Heart left ventricle (tissue), 16 donors: ENCODE measurements at places on chromosomes 6 and 20. TPM values are rescaled to one million over a fixed set of nuclear protein-coding genes. Genes with fewer than 3 reads are reported as not detected.

The NRM gene
- 3.6 TPM for total RNA-seq

- H3K27ac ChIP-seq = no peak overlapping the region
- peaks cover 2% of the 10 kb centered on the region for H3K4me1 ChIP-seq
- no peaks in the 10 kb centered on the region for H3K36me3 ChIP-seq
- no peaks in the 10 kb centered on the region for H3K27me3 ChIP-seq
Observed at GRCh38 chr6:155195903-155196302, 67.9 kb upstream of the CLDN20 start.

- no peak overlapping the region for H3K4me3 ChIP-seq
- H3K36me3 ChIP-seq = peaks cover 10% of the 10 kb centered on the region
- H3K27ac ChIP-seq = no peak overlapping the region
- no peak for DNase-seq
Observed at GRCh38 chr6:149823013-149823412, 41.1 kb downstream of the LRP11 start.

The OLIG3 gene
- total RNA-seq = not detected

The GNMT gene
- total RNA-seq = 0.37 TPM

DNA sequence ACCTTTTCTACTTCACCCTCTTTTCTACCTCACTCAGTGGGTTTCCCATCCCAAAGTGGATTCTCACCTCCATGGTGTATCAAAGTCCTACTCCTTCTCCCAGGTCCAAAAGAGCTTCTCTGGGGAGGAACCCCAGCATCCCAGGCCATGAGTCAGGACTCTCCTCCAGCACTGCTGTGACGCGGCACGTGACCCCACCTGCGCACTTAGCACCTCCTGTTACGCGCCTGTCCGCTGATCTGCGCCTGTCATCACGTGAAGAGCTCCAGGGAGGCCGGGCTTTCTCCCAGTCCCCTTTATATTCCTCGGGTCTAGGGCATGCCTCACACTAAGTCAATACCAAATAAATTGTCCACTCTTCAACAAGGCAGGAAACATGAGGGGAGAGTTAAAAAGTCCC is 226.9 kb upstream of the QKI start:
- H3K4me3 ChIP-seq = no peak overlapping the region
- no peaks in the 10 kb centered on the region for H3K36me3 ChIP-seq
- peaks cover 25% of the 10 kb centered on the region for H3K4me1 ChIP-seq
- no peak overlapping the region for H3K27ac ChIP-seq
- H3K27me3 ChIP-seq = no peaks in the 10 kb centered on the region
- DNase-seq = no peak

DNA sequence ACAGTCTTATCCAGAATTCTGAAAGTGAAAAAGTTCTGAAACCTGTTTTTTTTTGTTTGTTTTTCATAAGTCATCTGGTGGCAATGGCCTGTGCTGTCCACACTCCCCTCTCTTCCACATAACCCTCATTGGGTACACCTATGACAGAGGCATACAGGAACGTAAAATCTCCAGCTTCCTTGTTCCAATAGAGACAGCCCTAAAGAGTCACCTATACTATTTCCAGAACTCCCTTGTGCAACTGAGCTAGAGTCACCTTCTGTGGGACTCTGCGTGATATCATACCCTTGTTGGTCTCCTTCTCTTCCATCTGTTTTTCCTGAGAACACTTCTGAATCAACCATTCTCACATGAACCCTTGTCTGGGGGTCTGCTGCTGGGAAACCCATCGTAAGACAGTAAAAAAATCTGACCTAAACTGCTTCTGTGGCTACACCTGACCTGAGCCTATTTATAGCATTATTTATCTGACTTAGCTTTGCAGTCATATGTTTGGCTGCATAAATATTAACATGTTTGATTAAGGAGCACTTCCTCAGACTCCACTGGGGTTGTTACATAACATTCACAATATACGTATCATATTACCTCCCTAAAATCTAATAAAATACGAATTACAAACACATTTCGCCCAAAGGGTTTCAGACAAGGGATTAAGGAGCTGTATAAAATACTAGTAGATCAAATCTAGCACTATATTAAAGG is 151.9 kb downstream of the PTPRT start:
- no peaks in the 10 kb centered on the region for H3K27me3 ChIP-seq
- no peaks in the 10 kb centered on the region for H3K4me1 ChIP-seq
- DNase-seq = no peak
- H3K36me3 ChIP-seq = no peaks in the 10 kb centered on the region
- no peak overlapping the region for H3K4me3 ChIP-seq

The CST4 gene
- not detected for total RNA-seq

The HAO1 gene
- not detected for total RNA-seq

The BTNL2 gene
- total RNA-seq = not detected

The PPP1R3G gene
- 7.2 TPM for total RNA-seq

- no peak for DNase-seq
- H3K36me3 ChIP-seq = no peaks in the 10 kb centered on the region
- H3K27ac ChIP-seq = peak overlapping the region; percentile 99
- H3K27me3 ChIP-seq = no peaks in the 10 kb centered on the region
- peaks cover 34% of the 10 kb centered on the region for H3K4me1 ChIP-seq
Observed at GRCh38 chr6:16762268-16762549, 949 bp upstream of the ATXN1 start.

DNA sequence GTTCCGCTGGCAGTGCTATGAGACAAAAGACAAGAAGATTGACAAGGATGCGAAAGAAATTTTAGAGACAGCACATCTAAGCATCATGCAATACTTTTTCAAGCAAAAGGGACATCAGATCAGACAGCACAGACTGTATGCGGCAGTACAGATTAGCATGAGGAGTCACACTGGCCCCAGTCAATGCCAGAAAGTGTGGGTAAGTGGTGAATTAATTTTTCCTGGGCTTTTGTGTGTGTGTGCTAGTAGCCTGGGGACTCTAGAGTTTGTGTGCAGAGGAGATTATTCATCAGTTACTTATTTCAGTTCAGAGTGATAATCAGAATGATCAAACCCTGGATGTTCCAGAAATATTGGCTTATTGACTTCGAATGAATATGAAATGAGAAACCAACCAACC is 47.2 kb downstream of the LAMA4 start:
- H3K27ac ChIP-seq = peak overlapping the region; percentile 65
- no peak for DNase-seq
- no peak overlapping the region for H3K4me3 ChIP-seq
- H3K4me1 ChIP-seq = peaks cover 13% of the 10 kb centered on the region
- peaks cover 92% of the 10 kb centered on the region for H3K36me3 ChIP-seq
- H3K27me3 ChIP-seq = no peaks in the 10 kb centered on the region

DNA sequence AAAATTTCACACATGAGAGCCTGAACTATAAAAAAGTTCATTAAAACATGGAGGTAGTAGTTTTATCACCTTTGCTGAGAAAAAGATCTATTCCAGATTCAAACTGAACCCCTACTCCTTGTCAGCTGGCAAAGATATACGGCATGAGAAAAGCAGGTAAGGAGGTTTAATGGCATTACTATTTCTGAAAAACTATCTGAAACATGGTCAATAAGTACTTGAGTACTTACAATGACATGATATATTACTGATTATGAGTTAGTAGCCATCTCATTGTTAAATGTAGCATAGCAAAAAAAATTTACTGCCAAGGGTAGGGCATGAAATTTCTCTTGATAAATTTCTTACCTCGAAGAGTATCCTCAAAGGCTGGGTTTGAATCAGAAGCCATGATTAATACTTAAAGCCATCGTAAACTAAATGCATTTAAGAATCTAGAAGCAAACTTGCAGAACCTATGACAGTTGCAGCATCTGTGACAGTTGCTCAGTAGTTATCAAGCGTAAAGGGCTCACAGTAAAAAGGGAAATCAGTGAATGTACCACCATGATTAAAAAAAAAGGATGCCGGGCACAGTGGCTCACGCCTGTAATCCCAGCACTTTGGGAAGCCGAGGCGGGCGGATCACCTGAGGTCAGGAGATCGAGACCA is 8.7 kb downstream of the SLC17A5 start:
- no peaks in the 10 kb centered on the region for H3K27me3 ChIP-seq
- no peaks in the 10 kb centered on the region for H3K4me1 ChIP-seq
- no peaks in the 10 kb centered on the region for H3K36me3 ChIP-seq

DNA sequence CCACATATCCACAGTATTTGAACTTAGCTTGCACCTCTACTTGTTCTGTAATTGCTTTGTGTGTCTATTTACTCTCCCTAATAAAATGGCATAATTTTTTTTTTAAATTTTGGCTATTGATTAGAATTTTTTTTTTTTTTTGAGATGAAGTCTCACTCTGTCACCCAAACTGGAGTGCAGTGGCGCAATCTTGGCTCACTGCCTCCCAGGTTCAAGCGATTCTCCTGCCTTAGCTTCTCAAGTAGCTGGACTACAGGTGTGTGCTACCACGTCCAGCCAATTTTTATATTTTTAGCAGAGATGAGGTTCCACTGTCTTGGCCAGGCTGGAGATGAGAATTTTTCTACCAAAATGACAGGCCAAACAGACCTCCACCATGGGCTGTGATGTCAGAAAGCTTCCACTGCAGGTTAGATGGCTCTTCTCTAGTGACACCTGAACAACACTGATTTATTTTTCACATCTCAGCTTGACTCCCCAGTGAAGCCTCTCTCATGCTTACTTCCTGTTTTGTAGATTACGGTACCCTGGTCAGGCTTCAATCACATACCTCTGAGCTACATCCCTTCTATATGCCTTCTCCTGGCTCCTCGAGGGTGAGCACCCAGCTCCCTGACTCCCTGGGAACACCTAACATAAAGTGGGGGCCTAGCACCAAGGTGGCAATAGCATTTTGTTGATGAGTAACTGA is 112.8 kb downstream of the ARHGAP18 start:
- H3K27ac ChIP-seq = no peak overlapping the region
- no peak for DNase-seq
- H3K4me3 ChIP-seq = no peak overlapping the region

The PMEPA1 gene
- 25.7 TPM for total RNA-seq

DNA sequence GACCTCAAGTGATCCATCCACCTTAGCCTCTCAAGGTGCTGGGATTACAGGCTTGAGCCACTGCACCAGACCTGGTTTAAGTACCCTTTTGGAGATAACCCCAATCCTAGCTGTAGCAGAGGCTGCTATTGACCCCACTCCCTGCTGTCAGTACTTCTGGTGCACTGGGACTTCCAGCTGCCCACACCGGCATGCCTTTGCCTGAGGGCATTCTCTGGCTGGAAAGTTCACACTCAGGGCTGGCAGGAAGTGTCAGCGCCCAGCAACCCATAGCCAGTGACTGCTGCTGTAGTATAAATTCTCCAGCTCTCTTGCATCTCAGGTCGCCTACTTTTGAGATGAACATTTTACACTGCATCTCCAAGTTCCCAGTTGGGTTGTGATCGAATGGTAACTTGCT is 75.3 kb downstream of the UTRN start:
- peaks cover 66% of the 10 kb centered on the region for H3K4me1 ChIP-seq
- H3K27me3 ChIP-seq = no peaks in the 10 kb centered on the region
- no peaks in the 10 kb centered on the region for H3K36me3 ChIP-seq
- no peak for DNase-seq

GRCh38 chr20:41110930-41111577 is 26.3 kb upstream of the PLCG1 start:
- H3K36me3 ChIP-seq = peaks cover 98% of the 10 kb centered on the region
- H3K27me3 ChIP-seq = no peaks in the 10 kb centered on the region
- H3K4me1 ChIP-seq = no peaks in the 10 kb centered on the region

The PHACTR3 gene
- total RNA-seq = 0.59 TPM

GRCh38 chr20:50343125-50343489 is 152.5 kb downstream of the CEBPB start:
- no peaks in the 10 kb centered on the region for H3K36me3 ChIP-seq
- H3K4me3 ChIP-seq = no peak overlapping the region
- H3K27ac ChIP-seq = no peak overlapping the region
- no peak for DNase-seq
- no peaks in the 10 kb centered on the region for H3K27me3 ChIP-seq

DNA sequence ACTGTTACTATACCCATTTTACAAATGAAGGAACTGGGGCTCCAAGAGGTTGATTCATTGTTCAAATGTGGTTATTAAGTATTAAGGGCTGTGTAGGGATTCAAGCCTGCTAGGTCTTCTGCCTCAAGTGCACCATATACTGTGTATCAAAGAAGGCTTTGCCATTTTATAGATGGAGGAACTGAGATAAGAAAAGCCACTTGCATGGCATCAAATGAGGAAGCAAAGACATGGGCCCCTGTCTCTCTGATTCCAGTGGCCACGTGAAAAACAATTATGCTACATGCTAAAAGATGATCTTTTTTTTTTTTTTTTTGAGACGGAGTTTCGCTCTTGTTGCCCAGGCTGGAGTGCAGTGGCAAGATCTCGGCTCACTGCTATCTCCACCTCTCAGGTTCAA is 67.0 kb downstream of the TMEM200A start:
- H3K4me1 ChIP-seq = no peaks in the 10 kb centered on the region
- H3K27me3 ChIP-seq = no peaks in the 10 kb centered on the region
- no peak for DNase-seq
- no peaks in the 10 kb centered on the region for H3K36me3 ChIP-seq

The SIGLEC1 gene
- 3.6 TPM for total RNA-seq

DNA sequence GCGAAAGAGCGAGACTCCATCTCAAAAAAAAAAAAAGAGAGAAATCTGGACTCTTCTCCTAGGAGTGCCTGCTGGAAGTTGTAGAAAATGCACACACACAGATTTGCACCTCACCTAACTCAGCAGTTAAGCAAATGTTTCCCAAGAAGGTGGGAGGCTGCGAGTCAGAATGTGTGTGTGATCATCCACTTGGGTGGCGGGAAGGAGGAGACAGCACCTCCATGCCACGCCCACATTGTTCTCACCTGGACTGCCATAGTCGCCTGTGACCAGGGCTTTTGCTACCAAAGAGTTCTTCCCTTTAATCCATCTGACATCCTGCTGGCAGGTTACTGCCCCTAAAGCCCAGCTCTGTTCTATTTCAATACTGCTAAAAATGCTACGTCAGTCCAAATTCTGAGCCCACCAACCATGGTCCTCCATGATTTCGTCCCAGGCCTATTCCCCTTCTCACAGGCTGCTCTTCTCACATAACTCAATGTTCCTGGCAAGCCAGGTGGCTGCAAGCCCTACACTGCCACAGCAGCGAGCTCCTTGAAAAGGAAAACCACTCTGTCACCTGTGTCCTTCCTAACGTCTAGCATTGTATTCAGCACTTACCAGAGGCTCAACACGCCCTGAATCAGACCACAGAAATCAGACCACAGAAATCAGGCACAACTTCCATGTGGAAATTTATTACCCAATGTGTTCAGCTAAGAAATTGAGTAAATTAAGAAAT is 77.5 kb downstream of the PSMG4 start:
- H3K4me1 ChIP-seq = peaks cover 9% of the 10 kb centered on the region
- no peaks in the 10 kb centered on the region for H3K36me3 ChIP-seq
- DNase-seq = no peak
- H3K27me3 ChIP-seq = no peaks in the 10 kb centered on the region

The RIPOR3 gene
- total RNA-seq = 2.4 TPM

The SDCBP2 gene
- 1.7 TPM for total RNA-seq

The CENPW gene
- not detected for total RNA-seq
